ENCODE measurements at places on chromosomes 4 and X.

- DNase-seq, result no peak
Measured at GRCh38 chr4:1381944-1382541, 24.2 kb downstream of the NKX1-1 start.

- no peak for DNase-seq
Measured at GRCh38 chr4:67658302-67658701, 42.7 kb downstream of the UBA6 start.

GRCh38 chrX:42089031-42089430, 165.7 kb upstream of the CASK start:
- no peak for DNase-seq

DNA sequence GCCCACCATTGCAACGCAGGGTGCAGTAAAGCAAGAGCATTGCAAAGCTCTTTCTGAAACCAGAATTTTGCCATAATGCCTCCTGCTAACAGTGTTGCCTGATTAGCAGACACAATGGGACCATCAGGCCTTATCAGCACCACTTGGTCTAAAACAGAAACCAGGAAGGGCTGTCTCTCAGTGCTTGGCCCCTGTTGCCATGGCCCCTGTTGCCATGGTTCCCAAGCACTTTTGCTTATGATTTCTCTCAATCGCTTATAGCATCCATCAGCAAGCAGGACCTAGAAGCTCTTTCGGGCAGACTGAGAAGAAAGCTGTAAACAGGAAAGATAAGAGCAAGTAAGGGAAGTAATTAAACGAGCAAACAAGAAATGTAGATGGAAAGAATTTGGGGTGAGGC, 36.8 kb downstream of the RTL5 start:
- peak; percentile 37 for DNase-seq

DNA sequence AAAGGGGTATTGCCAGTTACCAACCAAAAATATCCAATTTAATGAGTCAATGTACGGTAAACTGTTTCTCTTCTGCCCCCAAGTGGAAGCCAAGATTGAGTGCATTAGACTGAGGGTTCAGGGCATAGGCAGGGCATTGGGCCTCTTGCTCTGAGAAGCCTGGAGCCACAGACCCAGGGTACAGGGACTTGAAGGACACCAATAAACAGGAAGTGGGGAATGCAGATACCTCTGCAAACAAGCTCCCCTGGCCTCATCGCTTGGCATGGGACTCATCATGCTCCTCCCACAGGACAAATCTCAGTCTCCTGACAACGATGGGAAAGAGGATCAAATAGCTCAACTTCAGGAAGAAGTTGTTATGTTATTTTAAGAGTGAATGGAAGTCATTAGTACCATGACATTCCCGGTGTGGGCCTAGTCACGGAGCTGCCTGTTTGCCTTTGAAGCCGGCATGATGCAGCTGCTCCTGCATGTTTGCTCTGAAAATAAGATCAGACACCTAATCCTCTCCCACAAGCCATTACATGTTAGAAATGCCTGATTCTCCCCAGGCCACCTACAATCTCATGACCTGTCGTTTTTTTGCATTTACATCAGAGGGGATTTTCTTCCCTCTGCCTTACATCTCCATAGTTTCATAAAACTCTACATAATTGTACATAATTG, 224.2 kb downstream of the RCHY1 start:
- DNase-seq, result no peak
